Heart left ventricle (tissue), 16 donors: ENCODE measurements at places on chromosomes 4 and X. TPM values are rescaled to one million over a fixed set of nuclear protein-coding genes. Genes with fewer than 3 reads are reported as not detected.

The AADAT gene
- total RNA-seq, result 3.1 TPM

The ZFYVE28 gene
- total RNA-seq, result 6.0 TPM

The PDGFRA gene
- 11.9 TPM for total RNA-seq

The ADRA2C gene
- total RNA-seq, result 3.4 TPM

The NRK gene
- 3.9 TPM for total RNA-seq

The PRRG1 gene
- 10.2 TPM for total RNA-seq

The CD38 gene
- 12.4 TPM for total RNA-seq

The PSAPL1 gene
- not detected for total RNA-seq

The TIMM8A gene
- 14.5 TPM for total RNA-seq

The CDX4 gene
- not detected for total RNA-seq

The GRIA2 gene
- total RNA-seq, result not detected

The SUPT20HL2 gene
- not detected for total RNA-seq

The LAMP2 gene
- 111 TPM for total RNA-seq

The ZC4H2 gene
- total RNA-seq, result 6.5 TPM

The ABHD18 gene
- total RNA-seq, result 53.2 TPM

- DNase-seq, result no peak
Observed at GRCh38 chr4:12005471-12005870, 576.8 kb upstream of the HS3ST1 start.

DNA sequence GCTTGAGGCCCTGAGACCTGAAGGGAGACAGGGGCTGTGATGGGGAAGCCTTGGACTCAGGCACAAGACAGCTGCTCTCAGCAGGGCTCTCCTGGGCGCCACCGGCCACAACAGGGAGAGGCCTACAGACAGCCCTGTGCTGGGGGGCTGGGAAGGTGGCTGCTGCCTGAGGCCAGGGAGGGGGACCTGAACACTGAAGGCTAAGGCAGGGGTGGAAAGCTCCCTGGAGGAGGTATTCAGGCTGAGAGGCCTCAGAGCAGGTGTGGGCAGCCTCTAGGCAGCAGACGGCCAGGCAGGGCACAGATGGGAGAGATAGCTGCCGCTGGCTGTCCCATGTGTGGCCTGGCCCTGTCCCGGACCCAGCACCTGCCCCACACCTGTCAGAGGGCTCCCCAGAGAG lies 33.0 kb downstream of the TACC3 start:
- no peak for DNase-seq

GRCh38 chr4:153266988-153267387 lies 62.7 kb downstream of the TRIM2 start:
- no peak for DNase-seq

DNA sequence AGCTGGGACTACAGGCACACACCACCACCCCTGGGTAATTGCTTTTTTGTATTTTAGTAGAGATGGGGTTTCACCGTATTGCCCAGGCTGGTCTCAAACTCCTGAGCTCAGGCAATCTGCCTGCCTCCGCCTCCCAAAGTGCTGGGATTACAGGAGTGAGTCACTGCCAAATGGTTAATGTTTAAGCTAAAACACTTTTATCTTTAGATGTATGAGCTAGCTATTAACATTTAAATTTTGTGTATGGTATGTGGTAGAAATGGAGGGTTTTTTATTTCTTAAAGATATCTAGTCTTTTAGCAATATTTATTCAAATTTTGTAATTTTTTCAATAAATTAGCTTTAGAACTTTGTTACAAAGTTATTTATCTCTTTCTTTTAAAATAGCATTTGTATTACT lies 1659.8 kb upstream of the ADGRL3 start:
- DNase-seq, result no peak

DNA sequence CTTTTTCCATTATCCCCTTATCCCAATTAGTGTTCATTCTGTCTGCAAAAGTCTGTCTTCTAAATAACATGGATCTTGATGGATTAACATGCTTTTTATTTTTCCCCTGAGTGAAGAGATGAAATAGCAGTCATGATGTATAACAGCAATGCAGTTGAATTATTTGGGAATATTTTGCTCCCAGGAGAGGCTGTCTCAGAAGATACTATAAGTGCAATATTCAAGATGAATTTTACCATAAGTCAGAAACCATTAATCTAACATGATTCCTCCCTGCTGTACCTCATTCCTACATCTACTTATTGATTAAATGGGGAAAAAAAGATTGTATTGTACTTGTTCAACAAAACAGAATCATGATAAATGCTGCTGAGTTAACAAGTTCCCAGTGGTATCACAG lies 233.2 kb upstream of the KCNIP4 start:
- no peak for DNase-seq

DNA sequence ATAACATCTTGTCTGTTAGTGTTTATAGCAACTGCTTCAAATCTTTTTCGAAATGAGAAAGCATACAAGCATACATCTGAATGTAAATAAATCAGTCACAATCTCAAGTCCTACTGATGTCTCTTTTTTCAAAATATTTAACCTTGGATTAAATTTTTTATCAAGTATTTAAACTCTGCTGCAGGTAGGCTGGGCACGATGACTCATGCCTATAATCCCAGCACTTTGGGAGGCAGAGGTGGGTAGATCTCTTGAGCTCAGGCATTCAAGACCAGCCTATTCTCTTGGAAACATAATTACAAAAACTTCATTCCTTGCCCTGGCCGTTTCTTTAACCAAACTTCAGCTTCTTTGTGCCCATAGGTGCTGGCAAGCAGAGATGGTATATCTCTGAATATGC lies 540.3 kb upstream of the GALNT7 start:
- DNase-seq, result no peak

DNA sequence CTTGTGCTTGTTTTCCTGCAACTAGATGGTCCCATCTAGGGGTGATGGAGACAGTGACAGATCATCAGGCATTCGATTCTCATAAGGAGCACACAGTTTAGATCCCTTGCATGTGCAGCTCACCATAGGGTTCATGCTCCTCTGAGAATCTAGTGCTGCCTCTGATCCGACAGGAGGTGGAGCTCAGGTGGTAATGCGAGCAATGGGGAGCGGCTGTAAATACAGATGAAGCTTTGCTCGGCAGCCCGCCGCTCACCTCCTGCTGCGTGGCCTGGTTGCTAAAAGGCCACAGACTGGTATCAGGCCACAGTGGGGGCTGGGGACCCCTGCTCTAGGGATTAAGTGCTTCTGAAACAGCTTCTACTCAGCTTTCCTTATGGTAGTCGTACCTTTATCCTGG lies 28.5 kb upstream of the CCDC110 start:
- DNase-seq, result no peak

GRCh38 chr4:57424232-57424897 lies 314.2 kb upstream of the IGFBP7 start:
- no peak for DNase-seq

- no peak for DNase-seq
Observed at GRCh38 chr4:183812567-183812966, 92.5 kb upstream of the STOX2 start.

DNA sequence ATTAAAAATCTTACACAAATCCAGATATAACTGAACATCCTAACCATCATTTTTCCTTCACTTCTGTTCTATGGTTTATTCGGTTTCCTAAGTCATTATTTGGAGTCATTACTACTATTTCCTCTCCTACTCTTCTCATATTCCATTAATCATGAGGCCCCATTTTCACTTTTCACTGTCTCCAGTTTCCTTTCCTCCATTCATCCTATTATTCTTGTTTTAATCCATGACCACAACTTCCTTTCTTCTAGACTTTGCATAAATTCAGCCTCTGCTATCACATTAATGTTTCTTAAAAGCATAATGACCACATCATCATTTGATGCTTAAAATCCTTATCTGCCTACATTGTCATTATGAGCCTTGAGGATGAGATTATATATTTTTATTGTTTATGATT lies 555.0 kb upstream of the NDST4 start:
- DNase-seq, result no peak

DNA sequence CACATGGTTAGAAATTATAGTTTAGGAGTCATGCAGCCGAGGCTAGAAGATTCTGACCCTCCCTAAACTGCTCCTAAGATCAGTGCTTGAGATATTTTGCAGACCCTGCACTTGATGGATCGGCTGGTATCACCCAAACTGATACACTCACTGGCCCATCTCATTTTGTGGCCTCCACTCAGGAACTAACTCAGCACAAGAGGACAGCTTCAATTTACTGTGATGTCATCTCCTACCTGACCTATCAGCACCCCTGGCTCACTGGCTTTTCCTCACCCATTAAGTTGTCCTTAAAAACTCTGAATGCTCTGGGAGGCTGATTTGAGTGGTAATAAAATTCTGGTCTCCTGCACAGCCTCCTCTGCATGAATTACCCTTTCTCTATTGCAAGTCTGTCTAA lies 450.9 kb downstream of the PCDH10 start:
- DNase-seq, result no peak

- DNase-seq, result no peak
Observed at GRCh38 chr4:41015016-41015675, 199.2 kb downstream of the APBB2 start.

- no peak for DNase-seq
Observed at GRCh38 chr4:68592673-68593072, 16.6 kb upstream of the UGT2B17 start.

DNA sequence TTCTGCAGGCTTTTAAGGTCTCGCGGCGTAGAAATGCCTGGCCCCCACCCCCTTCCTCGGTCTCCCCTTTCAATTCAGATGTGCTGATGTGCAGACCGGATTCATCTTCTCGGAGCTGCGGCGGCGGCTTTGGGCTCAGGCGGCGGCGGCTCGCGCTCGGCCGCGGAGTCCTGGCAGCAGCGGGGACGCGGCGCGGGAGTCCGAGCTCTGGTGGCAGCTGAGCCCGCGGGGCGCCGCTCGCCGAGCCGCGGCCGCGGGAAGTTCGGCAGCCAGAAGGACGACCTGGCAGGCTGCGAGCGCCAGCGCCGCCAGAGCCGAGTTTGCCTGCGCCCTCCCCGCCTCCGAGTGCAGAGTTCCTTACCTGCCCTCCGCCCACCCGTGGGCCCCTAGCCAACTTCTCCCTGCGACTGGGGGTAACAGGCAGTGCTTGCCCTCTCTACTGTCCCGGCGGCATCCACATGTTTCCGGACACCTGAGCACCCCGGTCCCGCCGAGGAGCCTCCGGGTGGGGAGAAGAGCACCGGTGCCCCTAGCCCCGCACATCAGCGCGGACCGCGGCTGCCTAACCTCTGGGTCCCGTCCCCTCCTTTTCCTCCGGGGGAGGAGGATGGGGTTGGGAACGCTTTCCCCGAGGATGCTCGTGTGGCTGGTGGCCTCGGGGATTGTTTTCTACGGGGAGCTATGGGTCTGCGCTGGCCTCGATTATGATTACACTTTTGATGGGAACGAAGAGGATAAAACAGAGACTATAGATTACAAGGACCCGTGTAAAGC lies 448 bp downstream of the TLL1 start:
- peak; percentile 32 for DNase-seq

GRCh38 chr4:26030260-26030667 lies 116.2 kb downstream of the SMIM20 start:
- no peak for DNase-seq

GRCh38 chr4:186765673-186766546 lies 42.3 kb upstream of the FAT1 start:
- DNase-seq, result no peak

DNA sequence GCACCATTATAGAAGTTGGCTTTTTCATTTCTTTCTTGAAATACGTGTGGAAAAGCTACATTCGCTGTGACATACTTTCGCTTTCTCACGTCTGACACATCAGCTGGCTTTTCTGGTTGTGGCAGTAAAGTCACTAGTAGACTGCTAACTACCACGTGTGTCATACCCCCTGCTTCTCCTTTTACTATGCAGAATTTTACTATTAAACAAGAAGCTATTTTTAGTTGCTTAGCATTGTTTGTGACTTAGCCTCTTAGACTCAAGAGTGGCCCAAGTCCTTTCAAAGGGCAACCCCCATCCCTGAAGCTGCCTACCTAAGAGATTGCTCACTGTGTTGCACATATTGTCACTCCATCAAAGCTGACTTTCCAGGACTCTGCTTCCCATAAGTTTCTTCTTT lies 2.1 kb upstream of the IL2 start:
- DNase-seq, result no peak

DNA sequence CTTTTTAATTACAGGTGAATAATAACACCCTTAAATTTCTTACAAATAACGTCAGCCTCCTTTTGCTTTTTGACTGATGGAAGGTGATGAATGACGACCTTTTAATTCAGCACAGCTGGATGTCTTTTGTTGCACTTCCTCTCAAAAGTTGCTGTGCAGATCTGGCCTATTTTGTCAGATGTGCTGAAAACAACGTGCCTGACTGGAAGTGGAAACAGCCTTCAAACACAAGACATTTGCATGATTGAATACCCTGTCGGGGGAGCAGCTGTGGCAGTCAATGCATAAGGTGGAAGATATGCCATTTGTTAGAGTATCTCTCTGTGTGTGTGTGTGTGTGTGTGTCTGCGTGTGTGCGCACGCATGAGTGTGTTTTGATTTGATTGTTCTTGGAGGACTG lies 579.7 kb downstream of the SPRY1 start:
- no peak for DNase-seq

GRCh38 chr4:164615964-164616363 lies 138.0 kb upstream of the SMIM31 start:
- no peak for DNase-seq
